ENCODE measurements at places on chromosomes 12 and 14. TPM values are rescaled to one million over a fixed set of nuclear protein-coding genes. Genes with fewer than 3 reads are reported as not detected.

DNA sequence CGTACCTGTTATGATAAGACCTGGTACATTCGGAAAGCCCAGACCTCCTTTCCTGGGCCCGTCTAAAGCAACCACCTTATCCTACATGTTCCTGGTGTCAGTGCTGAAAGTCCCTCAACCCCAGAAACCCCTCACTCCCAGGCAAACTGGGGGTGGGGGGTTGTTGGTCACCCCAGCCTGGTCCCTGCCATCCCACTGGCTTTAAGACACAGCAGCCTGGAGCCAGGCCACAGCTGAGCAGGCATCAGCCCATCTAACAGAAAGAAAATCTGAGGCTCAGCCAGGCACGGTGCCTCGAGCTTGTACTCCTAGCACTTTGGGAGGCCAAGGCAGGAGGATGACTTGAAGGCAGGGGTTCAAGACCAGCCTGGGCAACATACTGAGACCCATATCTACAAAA lies 4.5 kb downstream of the SELPLG start:
- DNase-seq = no peak

DNA sequence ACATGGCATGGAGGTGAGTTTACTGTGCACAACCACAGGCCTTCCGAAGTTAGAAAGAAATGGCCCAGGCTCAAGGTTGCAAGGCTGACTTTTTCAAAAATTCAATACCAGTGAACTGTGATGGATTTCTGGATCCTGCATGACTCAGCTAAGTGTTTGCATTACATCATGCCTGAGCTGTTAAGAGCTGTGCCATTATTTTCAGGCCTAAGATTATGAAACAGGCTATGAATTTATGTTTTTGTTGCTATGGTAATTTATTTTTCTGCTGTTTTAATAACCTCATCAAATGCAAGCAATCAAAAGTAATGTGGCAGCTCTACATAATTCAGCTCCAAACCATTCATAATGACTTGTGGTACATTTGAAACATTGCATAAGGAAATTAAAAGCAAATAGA lies 457.7 kb upstream of the TMEM132C start:
- no peak for DNase-seq

- no peak for DNase-seq
Measured at GRCh38 chr12:68435816-68436215, 103.7 kb upstream of the MDM1 start.

DNA sequence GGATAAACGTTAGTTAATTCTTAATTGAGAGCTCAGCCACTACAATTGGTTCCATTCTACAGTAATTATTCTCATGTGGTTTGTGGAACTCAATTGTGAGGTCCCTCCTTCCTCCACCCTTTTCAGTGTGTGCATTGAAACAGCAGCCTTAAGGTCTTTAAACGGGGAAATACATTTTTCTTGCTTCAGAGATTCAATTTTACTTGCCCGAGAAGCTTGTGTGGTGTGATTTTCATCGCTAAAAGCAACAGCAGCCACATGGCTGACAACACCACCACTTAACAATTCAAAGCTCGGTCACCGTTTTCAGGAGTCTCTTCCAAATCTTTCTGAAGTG lies 733 bp upstream of the PPFIBP1 start:
- no peak for DNase-seq

DNA sequence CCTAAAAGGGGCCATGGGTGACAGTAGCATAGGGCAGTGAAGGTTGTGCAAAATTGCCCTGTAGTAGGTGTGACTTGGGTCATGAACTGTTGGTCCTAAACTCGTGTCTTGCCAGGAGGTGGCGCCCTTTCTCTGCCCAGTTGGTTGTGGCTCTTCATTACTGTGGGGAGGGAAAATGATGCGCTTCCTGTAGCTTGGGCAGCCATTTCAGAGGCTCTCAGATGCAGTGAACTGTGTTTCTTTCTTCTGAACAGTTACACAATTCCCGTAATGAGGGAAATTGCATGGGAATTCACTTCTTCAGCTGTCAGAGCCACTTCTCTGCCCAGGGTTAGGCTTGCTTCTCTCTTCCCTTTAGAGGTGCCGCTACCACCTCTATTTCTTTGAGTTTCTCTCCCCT lies 148.1 kb upstream of the NRXN3 start:
- peak; percentile 29 for DNase-seq

GRCh38 chr12:48084841-48085460 lies 20.9 kb downstream of the SENP1 start:
- no peak for DNase-seq

GRCh38 chr12:108730365-108731104 lies 783 bp downstream of the CORO1C start:
- peak; percentile 31 for DNase-seq

- no peak for DNase-seq
Measured at GRCh38 chr14:105196265-105196960, 15.3 kb upstream of the NUDT14 start.

DNA sequence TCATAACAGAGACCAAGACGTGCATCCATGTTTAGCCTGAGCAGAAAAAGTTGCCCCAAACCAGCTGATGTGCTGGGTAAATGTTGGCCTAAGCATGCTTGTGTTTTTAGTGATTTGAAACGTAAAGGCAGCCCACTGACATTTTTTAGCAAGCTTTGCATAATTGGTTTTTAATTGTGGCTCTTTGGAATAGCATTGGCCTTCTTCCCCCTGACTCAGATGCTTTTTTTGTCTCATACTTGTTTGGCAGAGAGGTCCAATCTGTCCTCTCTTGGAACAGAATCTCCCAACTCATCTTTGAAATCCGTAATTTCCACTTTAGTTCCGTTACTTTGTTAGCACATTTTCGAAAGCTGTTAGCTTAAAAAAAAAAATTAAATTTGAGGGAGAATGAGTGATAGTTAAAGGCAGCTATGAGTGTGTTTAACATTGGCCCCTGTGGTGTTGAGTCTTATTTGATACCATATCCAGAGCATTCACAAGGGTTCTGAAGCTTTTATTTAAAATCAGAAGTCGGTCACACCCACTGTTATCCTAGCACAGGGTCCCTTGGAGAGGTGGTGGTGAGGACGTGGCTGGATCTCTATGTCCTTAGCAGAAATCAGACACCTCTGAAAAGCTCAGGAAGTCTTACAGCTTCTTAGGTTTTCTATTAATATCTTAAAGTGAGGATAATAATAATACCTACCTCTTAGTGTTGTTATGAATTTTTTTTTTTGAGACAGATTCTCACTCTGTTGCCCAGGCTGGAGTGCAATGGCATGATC lies 15.6 kb downstream of the JDP2 start:
- DNase-seq = no peak

DNA sequence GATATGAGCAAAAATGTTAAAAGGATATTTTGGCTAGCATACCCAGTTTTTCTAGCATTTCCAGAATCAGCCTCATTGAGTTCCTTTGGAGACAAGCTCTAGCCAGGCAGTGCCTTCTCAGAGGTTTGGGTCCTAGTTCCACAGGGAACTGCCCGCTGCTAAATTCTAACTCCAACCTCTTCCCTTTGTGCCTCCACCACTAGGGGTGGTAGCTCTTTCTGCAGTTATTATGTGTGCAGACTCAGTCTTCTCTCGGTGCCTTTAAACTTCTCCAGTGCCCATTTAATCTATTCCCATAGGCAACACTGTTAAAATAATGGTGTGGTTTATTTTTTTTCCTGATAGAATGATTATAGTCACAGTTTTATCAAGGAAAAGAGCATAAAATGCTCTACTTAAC lies 21.5 kb upstream of the SLC25A3 start:
- no peak for DNase-seq

GRCh38 chr14:89245802-89246201 lies 171.2 kb downstream of the FOXN3 start:
- no peak for DNase-seq

- no peak for DNase-seq
Measured at GRCh38 chr14:103021684-103022001, 35.7 kb downstream of the CDC42BPB start.

DNA sequence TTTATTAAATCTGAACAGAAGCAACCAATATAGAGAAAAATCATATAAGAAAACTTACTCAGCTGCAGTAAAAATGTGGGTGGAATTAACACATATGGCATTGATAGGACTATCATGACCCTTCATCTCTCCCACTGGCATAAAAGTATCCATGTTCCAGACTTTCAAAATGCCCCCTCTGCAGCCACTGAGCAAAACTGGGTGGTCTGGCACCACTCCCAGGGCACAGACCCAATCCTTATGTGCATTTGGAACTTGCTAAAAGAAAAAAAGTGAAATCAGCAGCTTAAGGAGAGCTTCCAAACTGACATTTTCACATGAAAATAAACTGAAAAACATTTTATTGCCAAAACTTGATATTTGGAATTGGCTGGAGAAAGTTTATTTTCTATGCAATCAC lies 141.5 kb downstream of the KIF21A start:
- no peak for DNase-seq

DNA sequence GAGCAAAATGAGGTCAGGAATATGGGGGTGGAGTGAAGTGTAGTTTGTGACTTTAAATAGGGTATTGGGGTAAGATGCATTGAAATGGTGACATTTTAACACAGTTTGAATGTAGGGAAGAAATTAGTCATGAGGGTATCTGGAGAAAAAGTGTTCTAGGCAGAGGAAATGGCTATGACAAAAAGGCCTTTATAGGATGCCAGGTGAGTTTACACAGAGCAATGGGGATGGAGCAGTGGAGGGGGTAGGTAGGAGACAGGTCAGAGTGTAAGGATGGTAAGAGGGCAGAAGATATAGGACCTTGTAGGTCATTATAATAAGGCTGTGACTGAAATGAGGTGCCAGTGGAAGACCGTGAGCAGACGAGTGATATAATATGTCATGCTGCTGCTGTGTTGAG lies 30.4 kb downstream of the HEATR5A start:
- DNase-seq = no peak

DNA sequence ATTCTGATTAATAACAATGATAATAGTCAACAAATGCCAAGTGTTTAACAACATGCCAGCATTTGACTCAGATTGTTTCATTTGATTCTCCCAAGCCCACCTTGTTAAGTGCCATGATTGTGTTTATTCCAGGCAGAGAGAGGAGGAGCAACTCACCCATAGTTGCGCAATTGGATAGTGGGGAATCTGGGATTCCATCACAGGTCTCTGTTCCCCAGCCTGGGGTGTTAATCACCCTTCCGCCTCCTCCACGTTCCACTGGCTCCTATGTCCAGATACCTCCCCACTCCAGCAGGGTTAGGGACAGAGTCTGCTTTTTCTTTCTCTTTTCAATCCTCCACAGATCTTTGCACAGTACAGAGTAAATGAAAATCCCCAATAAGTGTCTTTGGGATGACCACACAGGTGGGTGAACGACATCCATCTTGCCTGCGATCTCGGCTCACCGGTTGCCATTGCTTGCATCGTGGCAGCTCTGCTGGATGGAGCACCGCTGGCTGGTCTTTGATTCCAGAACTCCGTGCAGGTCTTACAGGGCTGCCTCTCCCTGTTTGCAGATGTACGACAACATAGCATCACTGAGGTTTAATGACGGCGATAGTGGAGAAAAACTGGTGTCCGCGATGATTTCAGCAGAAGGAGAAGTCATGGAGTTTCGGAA lies 78.8 kb downstream of the DNAH10 start:
- no peak for DNase-seq

DNA sequence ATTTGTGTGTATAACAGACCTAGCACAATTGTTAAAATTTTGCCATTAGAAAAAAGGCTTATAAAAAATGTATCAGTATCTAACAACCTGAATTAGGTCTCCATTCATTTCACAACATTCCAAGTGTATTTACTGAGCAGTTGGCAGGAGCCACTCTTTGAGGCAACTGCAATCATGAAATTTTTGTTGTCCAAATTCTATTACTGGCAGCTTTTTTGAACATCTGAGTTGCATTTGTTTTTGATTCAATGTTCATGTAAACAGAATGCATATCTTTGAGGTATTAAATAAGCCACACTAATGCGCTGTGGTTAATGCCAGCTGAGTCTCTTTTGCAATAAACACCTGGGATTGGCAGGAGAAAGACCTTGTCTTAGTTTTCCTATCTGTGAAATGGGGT lies 8.7 kb downstream of the KITLG start:
- DNase-seq = no peak

The CPM gene
- total RNA-seq = 68.4 TPM

The SLC22A17 gene
- total RNA-seq = 351 TPM

The EML5 gene
- 17.2 TPM for total RNA-seq

The TMEM119 gene
- total RNA-seq = 1.7 TPM

The TSPAN19 gene
- 0.41 TPM for total RNA-seq

The RFLNA gene
- 5.4 TPM for total RNA-seq

The CAMKK2 gene
- total RNA-seq = 26.9 TPM

The PRH2 gene
- total RNA-seq = 1.8 TPM

The ASPG gene
- not detected for total RNA-seq

The RNASE3 gene
- not detected for total RNA-seq
